T-helper 17 cell (primary cell): ENCODE measurements at places on chromosomes 5 and 9. TPM values are rescaled to one million over a fixed set of nuclear protein-coding genes. Genes with fewer than 3 reads are reported as not detected.
A peak's percentile ranks its signal among the peaks of the same experiment; 100 is the strongest.

Gene MYOT
- total RNA-seq = not detected

Gene DNAH5
- total RNA-seq = not detected

Gene ACTBL2
- total RNA-seq = not detected

Gene CCL28
- total RNA-seq = 10.6 TPM

Gene CYSRT1
- total RNA-seq = not detected

Gene CATSPER3
- total RNA-seq = 0.50 TPM

Gene SARDH
- total RNA-seq = 2.2 TPM

Gene ADAMTS13
- total RNA-seq = 1.9 TPM

Gene PAPPA
- total RNA-seq = 0.52 TPM

- H3K27me3 ChIP-seq = no peaks in the 10 kb centered on the region
- peaks cover 19% of the 10 kb centered on the region for H3K36me3 ChIP-seq
- peaks cover 17% of the 10 kb centered on the region for H3K4me1 ChIP-seq
- peak overlapping the region; percentile 72 for H3K27ac ChIP-seq
Measured at GRCh38 chr5:157323107-157323706, 57.3 kb downstream of the CYFIP2 start.

DNA sequence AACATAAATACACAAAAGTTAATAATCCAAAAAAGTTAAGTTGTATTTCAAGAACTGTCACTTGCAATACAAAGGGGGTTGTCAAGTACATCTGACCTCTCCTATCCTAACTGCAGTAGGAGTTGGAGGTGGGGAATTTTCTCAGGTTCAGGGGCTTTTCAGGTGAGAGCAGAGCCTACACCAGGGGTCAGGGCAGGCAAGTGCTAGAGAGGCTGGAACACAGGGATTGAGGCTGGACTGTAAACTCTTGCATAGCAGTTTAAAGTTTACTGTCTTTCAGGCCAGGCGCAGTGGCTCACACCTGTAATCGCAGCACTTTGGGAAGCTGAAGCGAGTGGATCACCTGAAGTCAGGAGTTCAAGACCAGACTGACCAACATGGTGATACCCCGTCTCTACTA is 25.4 kb upstream of the RASGRF2 start:
- no peak overlapping the region for H3K4me3 ChIP-seq
- H3K36me3 ChIP-seq = no peaks in the 10 kb centered on the region
- peaks cover 9% of the 10 kb centered on the region for H3K4me1 ChIP-seq
- H3K27me3 ChIP-seq = no peaks in the 10 kb centered on the region

DNA sequence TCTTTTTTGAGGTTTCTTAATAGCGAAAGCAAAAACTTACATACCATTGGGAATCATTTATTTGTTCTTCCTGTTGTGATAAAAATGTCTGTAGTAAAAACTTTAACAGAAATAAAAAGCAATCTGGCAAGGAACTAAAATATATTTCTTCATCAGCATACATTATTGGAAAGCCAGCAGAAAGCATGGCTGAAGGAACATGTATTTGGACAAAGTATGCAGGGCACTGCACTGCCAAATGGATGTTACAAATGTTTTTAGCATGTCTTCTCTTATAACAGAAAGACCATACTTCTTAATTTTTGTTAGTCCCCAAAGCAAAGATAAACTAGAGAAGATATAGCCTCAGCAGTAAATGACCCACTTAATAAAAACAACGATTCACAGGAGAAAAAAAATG is 80.5 kb downstream of the SMIM15 start:
- H3K36me3 ChIP-seq = peaks cover 4% of the 10 kb centered on the region
- H3K4me3 ChIP-seq = no peak overlapping the region
- H3K4me1 ChIP-seq = no peaks in the 10 kb centered on the region
- H3K27ac ChIP-seq = no peak overlapping the region
- no peaks in the 10 kb centered on the region for H3K27me3 ChIP-seq

- H3K36me3 ChIP-seq = no peaks in the 10 kb centered on the region
- H3K4me1 ChIP-seq = no peaks in the 10 kb centered on the region
- H3K4me3 ChIP-seq = no peak overlapping the region
- peaks cover 31% of the 10 kb centered on the region for H3K27me3 ChIP-seq
Measured at GRCh38 chr5:168006456-168007130, 284.9 kb upstream of the WWC1 start.

DNA sequence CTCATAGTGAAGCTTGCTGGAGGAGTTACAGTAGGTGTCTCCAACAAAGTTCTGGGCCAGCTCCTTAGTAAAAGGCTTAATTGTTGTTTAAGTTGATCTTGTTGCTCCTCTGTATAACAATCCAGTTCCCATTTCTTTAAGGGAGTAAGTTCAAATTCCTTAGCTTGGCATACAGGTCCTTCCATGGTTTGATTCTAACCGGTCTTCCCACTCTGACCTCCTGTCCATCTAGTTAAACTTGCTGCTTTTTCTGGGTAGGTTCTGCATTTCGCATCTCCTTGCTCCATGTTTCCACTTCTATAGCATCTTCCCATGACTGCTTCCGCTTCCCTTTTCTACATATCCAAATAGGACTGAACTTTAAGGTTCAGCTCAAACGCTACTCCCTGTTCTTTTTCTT is 95.5 kb downstream of the ARHGAP26 start:
- peaks cover 3% of the 10 kb centered on the region for H3K36me3 ChIP-seq
- H3K27me3 ChIP-seq = no peaks in the 10 kb centered on the region
- H3K4me3 ChIP-seq = no peak overlapping the region
- no peak for DNase-seq
- peaks cover 27% of the 10 kb centered on the region for H3K4me1 ChIP-seq

GRCh38 chr5:90171466-90171865 is 238.1 kb downstream of the CETN3 start:
- no peaks in the 10 kb centered on the region for H3K27me3 ChIP-seq
- H3K27ac ChIP-seq = no peak overlapping the region
- no peak for DNase-seq
- H3K36me3 ChIP-seq = no peaks in the 10 kb centered on the region

DNA sequence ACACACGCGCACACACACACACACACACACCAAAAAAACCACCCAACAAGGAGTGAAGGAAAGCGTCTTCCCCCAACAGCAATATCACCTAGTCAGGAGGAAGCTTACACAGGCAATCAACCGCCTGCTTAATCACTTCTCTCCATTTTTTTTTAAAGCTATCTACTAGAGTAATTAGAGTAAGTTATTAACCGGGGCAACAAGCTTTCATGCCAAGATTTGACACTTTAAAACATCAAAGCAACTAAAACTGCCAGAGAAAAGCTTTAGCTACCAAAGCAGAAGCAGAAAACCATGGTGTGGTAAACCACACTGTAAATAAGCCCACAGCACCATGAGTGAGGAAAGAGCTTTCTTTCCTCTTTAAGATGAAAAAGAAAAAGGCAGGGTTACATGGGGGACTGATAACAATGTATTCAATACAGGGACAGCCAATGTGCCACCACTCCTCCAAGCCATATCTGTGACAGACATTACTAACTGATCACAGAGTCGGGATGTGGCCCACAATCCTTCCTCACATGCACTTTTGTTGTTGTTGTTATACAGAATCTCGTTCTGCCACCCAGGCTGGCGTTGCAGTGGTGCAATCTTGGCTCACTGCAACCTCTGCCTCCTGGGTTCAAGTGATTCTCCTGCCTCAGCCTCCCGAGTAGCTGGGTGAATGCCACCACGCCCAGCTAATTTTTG is 282.1 kb downstream of the CRB2 start:
- H3K4me1 ChIP-seq = peaks cover 18% of the 10 kb centered on the region
- H3K27me3 ChIP-seq = no peaks in the 10 kb centered on the region
- no peak for DNase-seq
- peak overlapping the region; percentile 88 for H3K4me3 ChIP-seq

DNA sequence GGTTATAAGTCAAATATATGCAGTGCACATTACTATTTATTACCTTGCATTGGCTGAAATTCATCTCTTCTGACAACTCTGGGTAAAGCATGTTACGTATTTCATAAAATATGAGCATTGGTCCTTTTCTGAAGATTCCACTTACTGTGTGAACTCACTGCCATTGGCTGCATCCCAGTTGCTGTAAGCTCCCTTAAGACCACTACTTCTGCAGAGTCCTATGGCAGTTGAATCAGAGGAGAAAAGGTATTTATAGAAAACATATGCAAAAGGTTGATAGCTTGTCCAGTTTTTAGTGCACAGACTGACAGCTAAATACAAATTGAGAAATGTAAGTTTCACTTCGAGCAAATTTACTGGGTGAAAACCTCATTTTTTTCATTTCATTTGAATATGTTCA is 394.6 kb upstream of the ARRDC3 start:
- H3K4me1 ChIP-seq = no peaks in the 10 kb centered on the region
- H3K27ac ChIP-seq = no peak overlapping the region
- H3K36me3 ChIP-seq = no peaks in the 10 kb centered on the region
- H3K4me3 ChIP-seq = no peak overlapping the region
- DNase-seq = no peak

- no peak overlapping the region for H3K4me3 ChIP-seq
- peaks cover 5% of the 10 kb centered on the region for H3K36me3 ChIP-seq
- H3K27me3 ChIP-seq = peaks cover 66% of the 10 kb centered on the region
- peaks cover 2% of the 10 kb centered on the region for H3K4me1 ChIP-seq
Measured at GRCh38 chr5:35956429-35956828, 18.0 kb upstream of the CAPSL start.

DNA sequence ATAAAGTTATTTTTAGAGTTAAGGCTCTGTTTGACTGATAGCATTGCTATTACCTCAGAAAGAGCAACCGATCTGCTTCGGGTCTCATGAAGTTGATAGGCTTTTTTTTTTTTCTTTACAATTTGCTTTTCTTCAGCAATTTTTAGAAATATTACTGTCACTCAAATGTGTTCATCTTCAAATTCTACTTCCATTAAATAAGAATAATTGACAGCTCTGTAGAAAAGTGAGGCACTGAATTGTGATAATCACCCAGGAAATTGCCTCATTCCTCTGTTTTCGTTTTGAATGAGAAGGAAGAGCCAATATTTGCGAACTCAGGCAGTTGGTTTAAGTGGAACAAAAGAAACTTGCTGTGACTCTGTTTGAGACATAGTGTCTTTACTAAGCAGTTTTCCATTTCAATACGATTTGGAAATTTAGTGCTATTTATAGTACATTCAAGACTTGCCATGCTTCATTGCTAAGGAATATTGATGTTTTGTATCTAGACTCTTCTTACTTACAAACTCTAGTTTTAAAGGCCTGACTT is 700.5 kb upstream of the CDH10 start:
- H3K4me1 ChIP-seq = no peaks in the 10 kb centered on the region
- H3K27ac ChIP-seq = no peak overlapping the region
- no peak for DNase-seq
- H3K36me3 ChIP-seq = no peaks in the 10 kb centered on the region
- no peaks in the 10 kb centered on the region for H3K27me3 ChIP-seq
- no peak overlapping the region for H3K4me3 ChIP-seq

DNA sequence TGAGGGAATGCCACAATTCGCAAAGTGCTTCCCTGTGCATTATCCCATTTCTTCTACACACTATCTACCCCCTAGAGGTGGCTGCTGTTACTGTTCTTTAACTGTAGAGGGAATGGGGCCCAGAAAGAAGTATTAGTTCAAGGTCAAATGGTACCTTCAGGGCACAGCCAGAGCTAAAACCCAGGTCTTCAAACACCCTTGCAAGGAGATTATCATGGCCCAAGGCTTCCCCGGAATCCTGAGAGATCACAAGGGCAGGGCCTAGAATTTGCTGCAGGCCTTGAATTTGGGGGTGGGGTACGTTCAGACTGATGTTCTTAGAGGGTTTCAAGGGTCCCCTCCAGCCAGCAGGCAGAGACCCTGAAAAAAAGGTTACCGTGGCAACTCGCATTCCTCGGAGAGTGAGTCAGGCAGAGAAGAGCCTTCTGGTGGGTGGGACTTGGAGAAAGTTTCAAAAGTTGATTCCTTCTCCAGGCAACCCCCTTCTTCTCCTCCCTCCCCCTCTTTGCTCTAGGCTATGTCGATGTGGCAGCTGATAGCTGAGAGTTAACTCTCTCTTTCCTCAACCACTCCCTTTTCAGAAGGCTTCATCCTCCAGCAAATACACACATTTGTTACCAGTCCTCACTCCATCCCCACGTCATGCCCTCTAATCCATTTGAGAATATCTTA is 1.9 kb downstream of the SPARC start:
- no peak overlapping the region for H3K27ac ChIP-seq
- H3K4me1 ChIP-seq = peaks cover 13% of the 10 kb centered on the region
- no peak for DNase-seq
- peaks cover 61% of the 10 kb centered on the region for H3K27me3 ChIP-seq
- H3K4me3 ChIP-seq = no peak overlapping the region

DNA sequence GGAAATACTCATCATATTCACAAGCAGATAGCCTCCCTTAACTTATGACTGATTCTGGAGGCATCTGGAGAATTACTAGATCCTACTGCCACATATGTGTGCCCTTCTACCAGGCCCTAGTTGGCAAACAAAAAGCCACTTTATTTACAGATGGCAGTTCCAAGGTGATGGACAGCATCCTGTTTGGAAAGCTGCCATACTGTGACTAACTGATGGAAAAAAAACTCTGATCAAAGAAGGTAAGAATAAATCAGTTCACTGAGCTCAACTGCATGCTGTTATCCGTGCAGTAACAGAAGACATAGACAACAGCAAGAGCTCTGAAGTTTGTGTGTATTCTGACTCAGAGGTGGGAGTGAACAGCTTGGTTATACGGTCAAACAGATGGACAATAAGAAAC is 279.8 kb upstream of the POU5F2 start:
- no peaks in the 10 kb centered on the region for H3K4me1 ChIP-seq
- H3K27ac ChIP-seq = no peak overlapping the region
- no peaks in the 10 kb centered on the region for H3K27me3 ChIP-seq
- peaks cover 9% of the 10 kb centered on the region for H3K36me3 ChIP-seq

- H3K27ac ChIP-seq = peak overlapping the region; percentile 22
- peaks cover 45% of the 10 kb centered on the region for H3K4me1 ChIP-seq
- no peaks in the 10 kb centered on the region for H3K36me3 ChIP-seq
- H3K27me3 ChIP-seq = no peaks in the 10 kb centered on the region
Measured at GRCh38 chr5:123518111-123518510, 6.1 kb downstream of the CSNK1G3 start.

GRCh38 chr9:110440172-110440571 is 102.5 kb upstream of the TXNDC8 start:
- no peak overlapping the region for H3K4me3 ChIP-seq
- no peak overlapping the region for H3K27ac ChIP-seq
- H3K27me3 ChIP-seq = peaks cover 5% of the 10 kb centered on the region
- H3K36me3 ChIP-seq = no peaks in the 10 kb centered on the region
- no peaks in the 10 kb centered on the region for H3K4me1 ChIP-seq
- no peak for DNase-seq
